ENCODE measurements at places on chromosomes 2 and 18.

- DNase-seq: no peak
These were observed 349.5 kb downstream of the TGIF1 start for GRCh38 chr18:3799515-3799914.

- no peak for DNase-seq
These were observed 7.6 kb upstream of the C18orf32 start for GRCh38 chr18:49494660-49495059.

GRCh38 chr2:217247476-217247875, 387.6 kb upstream of the TNP1 start:
- no peak for DNase-seq

DNA sequence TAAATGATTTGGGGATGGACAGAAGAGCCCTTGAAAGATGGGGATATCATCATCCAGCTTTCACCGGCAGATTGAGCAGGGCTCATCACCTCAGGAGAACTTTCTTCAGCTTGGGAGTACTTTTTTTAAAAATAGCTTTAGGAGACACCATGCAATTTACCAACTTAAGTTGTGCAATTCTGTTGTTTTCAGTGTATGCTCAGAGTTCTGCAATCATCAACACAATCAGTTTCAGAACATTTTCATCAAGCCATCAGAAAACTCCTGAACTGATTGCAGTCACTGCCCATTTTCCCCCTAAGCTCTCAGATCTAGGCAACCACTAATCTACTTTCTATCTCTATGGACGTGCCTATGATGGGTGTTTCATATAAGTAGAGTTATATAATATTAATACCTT, 117.7 kb downstream of the CRIM1 start:
- DNase-seq: no peak

DNA sequence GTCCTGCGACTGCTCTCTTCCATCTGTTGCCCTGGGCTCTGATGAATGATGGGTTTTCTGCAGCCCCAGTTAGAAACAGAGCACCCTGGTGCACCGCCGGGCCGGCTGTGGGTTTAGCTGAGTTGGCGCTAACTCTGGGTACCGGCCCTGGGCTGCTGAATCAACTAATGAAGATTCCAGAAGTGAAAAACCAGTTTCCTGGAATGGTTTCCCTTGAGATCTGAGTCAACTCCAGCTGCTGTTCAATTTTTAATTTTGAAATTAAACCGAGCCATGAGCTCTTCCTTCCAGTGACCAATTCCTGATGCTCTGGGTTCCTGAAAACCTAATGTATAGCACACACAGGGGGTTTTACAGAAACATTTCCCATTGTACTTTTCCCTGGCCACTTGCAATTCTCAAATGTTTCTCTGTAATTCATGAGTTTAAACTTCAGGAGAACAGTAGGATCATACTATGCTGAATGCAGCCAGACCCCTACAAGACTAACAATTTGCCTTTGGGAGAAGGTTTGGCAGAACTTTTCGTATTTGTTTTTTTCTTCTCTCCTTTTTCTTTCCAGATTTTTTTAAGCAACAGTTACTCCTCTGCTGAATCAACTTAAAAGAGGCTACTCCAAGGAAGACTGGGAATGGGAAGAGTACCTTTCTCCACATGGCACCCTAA, 5.5 kb downstream of the COL6A3 start:
- DNase-seq: no peak

GRCh38 chr18:13611142-13611600, 115.2 kb downstream of the FAM210A start:
- DNase-seq: no peak

DNA sequence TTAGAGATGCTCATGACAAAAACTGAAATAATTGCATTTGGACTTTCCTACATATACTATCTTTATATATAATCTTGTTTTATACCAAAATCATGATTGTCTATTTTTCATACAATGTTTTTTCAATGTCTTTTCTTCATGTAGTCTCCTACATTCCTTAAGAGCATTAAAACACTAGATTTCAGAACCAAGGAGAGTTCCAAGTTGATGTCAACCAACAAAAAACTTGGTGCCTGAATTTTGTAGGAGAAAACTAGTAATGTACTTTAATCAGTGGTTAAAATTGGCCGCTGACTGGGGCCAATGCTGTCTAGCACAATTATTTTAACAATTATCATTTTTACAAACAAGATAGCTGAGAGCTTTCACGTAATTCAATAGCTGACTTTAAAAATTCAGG, 678.8 kb downstream of the DCC start:
- no peak for DNase-seq

GRCh38 chr2:64945973-64946768, 43.0 kb upstream of the SLC1A4 start:
- peak; percentile 12 for DNase-seq

GRCh38 chr2:240595381-240596079, 9.0 kb downstream of the CAPN10 start:
- DNase-seq: no peak

DNA sequence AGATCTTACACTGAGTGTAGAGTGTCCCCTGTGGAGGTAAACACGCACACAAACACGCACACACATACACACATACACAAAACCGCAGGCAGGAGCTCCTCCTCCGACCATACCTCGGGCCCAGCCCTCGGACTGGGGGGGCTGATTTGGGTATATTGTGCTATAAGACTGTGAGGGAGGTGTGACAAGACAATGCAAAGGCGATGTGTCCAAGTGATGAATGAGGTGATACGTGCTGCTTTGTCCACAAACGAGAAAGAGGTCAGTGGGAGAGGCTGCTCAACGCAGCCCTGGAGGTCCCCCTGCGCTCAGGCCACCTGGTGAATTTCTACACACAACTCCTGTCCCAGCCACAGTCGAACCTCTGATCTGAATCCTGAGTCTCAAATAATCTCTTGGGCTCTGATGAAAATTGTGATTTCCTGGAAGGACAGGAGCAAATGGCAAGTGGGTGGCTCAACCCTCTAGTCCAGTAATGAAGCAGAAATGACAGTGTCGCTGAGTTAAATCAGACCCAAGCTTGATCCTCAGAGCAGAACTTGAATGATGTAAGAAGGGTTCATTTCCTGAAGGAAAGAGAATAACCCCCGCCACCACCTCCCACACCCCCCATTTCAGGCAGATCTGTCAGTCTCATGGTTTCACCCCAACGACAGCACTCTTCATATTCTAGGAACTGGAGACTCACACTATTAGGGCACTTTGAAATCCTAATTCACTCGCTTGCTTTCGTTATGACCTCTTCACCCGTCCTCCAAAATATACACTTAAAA, 48.9 kb upstream of the ASXL2 start:
- no peak for DNase-seq
